ENCODE measurements at places on chromosomes 16 and 17.

GRCh38 chr16:72042157-72042660 is 12.1 kb upstream of the HP start:
- DNase-seq, result no peak

- DNase-seq, result no peak
These were observed 603.8 kb downstream of the CDH8 start for GRCh38 chr16:61432421-61432820.

DNA sequence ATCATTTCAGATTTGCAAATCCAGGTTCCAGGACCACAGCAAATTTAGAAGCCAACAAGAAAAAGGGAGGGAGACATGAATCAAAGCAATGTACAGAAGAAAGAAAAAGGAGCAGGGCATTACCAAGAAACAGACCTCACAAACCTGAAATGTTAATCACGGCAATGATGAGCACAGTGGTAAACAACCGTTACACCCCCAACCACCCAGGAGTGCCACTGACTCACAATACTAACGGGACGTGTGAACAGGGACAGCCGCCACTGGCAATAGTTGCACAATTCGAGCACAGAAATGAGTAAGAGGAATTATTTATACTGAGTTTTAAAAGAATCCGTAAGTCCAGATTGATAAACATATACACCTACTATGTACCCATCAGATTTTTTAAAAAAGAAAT is 13.8 kb downstream of the USP22 start:
- peak; percentile 34 for DNase-seq

GRCh38 chr16:66511602-66512271 is 38.2 kb downstream of the TK2 start:
- DNase-seq, result no peak

DNA sequence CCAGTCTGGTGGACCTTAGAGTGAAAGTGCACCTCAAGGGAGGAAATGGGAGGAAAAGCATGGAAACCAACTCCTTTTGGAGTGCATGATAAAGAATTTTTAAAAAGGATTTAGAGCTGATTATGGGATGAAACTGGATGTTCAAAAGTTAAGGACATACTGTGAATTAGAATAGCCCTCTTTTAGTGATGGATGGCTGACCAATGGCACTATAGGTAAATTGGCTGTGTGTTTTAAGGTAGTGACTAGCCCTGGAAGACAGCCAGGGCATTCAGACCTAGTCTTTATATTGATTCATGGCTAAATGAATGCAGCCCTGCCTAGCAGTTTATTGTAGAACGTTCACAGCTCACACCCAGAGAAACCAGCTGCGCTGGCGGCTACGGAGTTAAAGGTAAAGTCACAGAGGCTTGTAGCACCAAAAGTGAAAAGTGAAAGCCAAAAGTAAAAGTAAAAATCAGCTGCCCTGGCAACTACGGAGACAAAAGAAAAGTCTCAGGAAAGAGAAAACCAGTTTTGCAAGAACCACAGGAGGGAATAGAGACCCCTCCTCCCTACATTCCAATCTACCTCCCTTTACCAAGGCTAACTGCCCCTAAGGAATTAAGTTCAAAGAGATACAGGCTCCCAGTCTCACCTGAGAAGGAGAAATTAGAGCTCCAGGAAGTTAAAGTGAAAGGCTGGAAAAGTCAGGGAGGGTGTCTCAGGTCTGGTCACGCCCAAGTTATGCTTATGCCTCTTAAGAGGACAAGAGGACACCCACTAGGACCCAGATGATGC is 21.8 kb downstream of the ACSM1 start:
- no peak for DNase-seq

GRCh38 chr16:88538366-88539060 is 31.7 kb upstream of the ZC3H18 start:
- no peak for DNase-seq

GRCh38 chr17:19402171-19402570 is 8.9 kb upstream of the RNF112 start:
- no peak for DNase-seq

DNA sequence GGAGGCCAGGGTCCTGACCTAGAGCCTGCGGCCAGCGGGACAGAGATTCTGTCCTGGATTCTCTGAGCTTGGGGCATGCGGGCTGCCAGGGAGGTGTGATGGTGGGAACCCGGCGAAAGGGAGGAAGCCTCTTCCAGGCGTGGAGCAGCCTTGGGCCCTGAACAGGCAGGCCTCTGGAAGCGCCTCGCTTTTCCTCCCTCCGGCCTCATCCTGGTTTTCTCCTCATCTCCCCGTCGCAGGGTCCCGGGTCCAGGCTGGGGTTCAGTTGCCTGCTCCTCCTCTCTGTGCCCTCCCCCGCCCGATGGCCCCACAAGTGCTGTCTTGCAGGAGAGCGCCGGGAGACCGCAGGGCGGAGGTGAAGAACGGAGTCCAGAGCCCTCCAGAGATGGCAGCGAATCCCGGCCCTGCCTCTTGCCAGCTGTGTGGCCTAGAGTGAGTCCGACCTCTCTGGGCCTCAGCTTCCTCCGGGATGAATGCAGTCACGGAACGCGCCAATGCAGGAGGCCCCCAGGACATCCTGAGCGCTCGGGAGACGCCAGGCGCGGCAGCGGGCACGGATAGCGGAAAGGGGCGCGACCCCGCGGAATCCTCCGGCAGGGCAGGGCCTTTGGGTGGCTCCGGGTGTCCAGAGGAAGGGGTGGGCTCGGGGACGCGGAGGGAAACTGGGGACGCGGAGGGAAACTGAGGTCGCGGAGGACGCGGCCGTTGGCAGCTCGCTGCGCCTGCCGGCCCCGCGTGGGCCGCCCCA is 553 bp upstream of the RAB11FIP4 start:
- DNase-seq, result no peak

GRCh38 chr17:57838857-57839570 is 10.8 kb downstream of the MRPS23 start:
- no peak for DNase-seq
